ENCODE measurements at places on chromosomes 2 and 18.
A peak's percentile ranks its signal among the peaks of the same experiment; 100 is the strongest.

- DNase-seq = no peak
Measured at GRCh38 chr2:85436836-85437487, 18.4 kb downstream of the SH2D6 start.

DNA sequence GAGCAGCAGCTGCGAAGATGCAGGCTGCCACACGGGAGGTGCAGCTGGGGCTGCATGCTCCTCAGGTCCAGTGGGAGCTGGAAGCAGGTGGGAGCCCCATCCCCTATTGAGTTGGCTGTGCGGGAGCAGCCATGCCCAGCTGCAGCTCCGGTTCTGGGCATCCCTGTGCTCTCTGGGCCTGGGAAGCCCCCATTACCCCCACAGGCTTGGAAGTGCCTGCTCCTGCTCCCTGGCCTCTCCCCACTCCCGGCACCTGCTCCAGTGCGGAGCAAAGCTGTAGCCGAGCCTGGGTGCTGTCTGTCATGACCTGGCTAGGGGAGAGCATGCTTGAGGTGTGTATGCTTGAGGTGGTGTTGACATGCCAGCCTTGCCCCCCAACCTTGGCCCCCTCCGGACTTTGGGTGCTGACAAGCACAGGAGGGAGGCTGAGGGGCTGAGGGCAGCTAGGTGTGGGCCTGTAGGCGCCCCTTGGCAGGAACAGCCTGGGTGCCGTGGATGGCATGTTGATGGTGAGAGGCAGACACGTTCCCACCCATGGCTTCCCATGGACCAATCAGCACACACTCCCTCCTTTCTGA lies 21.5 kb downstream of the ANKRD29 start:
- no peak for DNase-seq

DNA sequence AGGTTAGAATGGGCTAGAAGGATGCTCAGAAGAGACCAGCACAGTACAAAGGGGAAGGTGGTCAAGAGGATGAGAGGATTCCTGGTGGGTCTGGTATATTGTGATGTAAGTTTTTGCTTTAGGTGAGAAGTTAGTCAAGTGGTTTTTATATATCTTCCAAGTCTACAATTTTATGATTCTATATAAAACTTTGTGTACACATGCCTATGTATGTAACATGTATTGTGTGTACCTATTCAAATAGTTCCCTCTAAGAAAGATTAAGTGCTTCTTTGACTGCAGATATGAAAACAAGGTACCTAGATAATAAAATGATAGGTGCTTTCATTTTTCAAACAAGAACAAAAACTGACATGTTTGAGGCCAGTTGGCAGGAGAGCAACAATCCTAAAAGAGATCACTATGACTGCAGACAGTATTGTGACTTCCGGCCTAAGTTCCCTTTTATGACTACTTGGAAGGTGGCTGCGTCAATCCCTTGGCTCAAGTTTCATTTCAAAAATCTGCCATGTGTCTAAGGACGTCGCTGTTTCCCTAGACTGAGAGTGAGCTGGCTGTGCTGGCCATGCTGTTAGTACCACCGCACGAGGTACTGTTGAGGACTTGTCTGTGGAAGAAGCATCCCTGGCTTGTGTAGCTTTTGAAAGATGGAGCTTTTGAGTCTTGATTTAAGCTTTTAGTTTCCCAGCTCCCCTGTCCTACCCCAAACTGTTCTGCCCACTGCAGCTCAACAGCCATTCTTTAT lies 123.1 kb downstream of the PRPF40A start:
- DNase-seq = no peak

GRCh38 chr2:165877565-165878550 lies 75.7 kb downstream of the TTC21B start:
- DNase-seq = no peak

- DNase-seq = no peak
Measured at GRCh38 chr2:142967060-142967459, 89.6 kb downstream of the KYNU start.

GRCh38 chr18:58190842-58191530 lies 147.0 kb downstream of the NEDD4L start:
- no peak for DNase-seq

DNA sequence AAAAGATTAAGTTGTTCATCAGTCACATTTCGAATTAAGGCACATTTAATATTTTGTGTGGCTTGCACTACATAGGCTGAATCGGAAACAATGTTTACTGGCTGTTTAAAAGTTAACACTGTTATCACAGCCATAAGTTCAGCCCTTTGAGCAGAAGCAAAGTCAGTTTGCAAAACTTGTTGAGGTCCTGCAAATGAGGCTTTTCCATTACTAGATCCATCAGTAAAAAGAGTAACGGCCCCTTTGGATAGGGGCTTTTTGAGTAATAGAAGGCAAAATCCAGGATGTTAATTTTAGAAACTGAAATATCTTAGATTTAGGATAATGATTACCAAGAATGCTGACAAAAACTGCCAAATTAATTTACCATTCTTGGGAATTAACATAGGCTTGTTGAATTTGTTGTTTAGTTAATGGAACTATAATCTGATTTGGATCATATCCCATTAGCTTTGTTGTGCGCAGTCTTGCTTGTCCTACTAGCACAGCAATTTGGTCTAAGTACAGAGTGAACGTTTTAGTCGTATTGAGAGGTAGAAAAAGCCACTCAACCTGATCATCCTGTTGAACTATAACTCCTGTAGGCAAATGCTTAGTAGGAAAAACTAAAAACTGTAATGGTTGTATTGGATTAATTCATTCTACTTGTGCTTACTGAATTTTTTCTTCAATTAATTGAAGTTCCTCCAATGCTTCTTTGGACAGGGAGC lies 13.9 kb upstream of the SUCLG1 start:
- no peak for DNase-seq

- DNase-seq = no peak
Measured at GRCh38 chr18:3418083-3418482, 31.9 kb upstream of the TGIF1 start.

GRCh38 chr2:113240150-113240914 lies 38.4 kb downstream of the PAX8 start:
- DNase-seq = peak; percentile 92

DNA sequence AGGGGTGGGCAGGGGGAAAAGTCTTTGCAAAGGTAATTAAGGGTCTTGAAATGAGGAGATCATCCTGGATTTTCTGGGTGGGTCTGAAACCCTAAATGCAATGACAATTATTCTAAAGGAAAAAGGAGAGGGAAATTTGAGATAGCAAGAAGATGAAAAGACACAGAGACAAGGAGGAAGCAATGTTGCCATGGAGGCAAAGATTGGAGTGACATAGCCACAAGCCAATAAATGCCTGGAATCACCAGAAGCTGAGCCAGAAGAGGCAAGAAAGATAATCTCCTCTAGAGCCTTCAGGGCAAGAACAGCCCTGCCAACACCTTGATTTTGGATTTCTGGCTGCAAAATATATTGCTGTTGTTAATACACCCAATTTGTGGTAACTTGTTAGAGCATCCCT lies 1246.3 kb upstream of the PIK3C3 start:
- DNase-seq = no peak

DNA sequence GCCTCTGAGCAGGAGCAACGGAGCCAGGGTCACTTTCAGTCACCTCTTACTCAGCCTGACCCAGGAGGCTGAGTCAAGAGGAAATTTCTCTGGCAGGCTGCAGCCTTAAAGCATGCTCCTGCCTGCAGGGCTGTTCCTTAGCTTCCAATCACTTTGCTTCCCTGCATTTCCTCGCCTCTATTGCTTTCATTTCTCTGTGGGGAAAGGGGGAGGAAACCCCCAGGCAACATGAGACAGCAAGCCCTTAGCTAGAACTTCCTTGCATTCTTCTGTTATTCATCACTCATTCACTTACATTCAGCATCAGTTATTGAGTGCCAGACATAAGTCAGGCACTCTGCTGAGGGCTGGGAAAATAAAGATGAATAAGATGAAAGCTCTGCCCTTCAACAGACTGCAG lies 13.0 kb downstream of the XDH start:
- DNase-seq = no peak

DNA sequence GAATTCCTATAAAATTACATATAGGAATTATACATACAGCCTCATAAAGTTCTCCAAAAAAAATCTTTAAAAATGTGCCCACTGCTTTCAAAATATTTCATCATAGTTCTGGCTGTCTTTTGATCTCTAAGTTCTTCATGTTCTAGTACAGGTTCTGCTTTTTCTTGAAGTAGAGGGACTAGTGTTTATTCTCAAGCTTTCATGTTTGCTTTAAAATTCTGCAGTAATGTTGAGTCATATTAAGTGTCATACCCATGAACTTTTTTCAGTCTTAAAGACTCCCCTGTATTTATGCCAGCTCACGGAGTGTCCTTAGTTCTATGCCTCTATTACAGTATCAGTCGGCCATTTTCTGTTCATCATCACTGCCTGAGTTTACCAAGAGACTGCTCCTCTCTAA lies 54.8 kb upstream of the CCDC141 start:
- DNase-seq = no peak

DNA sequence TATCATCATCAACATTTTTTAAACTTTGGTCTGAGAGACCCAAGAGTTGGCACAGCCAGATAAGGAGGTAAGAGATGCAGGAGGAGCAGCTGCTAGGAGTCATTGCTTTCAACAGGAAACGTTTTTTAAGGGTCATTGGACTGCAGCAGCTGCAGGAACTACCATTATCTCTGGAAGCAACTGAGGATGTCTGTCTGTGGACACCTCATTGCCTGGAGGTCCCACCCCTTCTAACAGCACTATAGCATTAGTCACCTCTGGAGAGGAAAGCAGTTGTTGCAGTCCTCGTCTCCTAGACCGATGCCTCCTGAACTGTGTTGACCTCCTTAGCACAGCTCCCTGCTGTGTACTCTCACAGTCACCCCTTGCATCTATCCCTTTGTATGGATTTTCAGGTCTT lies 21.5 kb upstream of the FSHR start:
- DNase-seq = no peak

DNA sequence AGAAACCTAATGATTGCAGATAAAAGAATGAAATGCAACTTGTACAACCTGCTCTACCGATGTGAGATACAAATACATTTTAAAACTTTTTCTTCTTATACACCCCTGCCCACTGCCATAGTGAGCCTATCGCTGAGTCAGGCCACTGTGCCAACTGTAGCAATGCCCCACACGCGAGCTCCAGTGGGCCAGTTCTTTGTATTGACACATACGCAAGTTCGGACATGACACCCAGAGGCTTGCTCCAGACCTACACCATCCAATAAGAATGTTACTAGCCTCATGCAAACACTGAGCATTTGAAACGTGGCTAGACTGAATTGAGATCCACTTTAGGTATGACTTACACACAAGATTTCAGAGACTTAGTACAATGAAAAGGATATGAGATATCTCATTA lies 340.1 kb downstream of the ARHGAP15 start:
- DNase-seq = no peak

DNA sequence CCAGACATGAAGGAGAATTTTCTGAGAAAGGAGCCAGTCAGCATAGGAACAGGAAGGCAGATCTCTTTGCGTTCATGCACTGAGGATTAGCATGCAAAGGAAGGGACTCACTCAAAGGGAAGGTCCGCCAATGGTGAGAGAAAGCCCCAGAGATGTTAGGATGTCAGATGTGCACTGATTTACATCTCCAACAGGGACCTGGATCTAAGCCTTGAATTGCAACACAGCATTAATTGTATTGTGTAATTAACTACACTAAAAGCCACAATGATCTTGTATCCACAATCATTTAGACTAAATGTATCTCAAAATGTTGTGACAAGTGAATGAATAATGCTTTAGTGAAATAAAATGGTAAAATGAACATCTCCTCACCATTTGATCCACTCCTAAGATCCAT lies 4.2 kb downstream of the SERPINB5 start:
- DNase-seq = no peak

DNA sequence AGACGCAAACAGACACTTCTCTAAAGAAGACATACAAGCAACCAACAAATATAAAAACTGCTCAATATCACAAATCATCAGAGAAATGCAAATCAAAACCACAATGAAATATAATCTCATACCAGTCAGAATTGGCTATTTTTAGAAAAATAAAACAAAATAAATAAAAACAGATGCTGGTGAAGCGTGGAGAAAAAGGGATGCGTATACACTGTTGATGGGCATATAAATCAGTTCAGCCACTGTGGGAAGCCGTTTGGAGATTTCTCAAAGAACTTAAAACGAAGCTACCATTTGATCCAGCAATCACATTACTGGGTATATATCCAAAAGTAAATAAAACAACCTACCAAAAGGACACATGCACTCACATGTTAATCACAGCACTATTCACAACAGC lies 206.2 kb downstream of the HNMT start:
- DNase-seq = no peak

DNA sequence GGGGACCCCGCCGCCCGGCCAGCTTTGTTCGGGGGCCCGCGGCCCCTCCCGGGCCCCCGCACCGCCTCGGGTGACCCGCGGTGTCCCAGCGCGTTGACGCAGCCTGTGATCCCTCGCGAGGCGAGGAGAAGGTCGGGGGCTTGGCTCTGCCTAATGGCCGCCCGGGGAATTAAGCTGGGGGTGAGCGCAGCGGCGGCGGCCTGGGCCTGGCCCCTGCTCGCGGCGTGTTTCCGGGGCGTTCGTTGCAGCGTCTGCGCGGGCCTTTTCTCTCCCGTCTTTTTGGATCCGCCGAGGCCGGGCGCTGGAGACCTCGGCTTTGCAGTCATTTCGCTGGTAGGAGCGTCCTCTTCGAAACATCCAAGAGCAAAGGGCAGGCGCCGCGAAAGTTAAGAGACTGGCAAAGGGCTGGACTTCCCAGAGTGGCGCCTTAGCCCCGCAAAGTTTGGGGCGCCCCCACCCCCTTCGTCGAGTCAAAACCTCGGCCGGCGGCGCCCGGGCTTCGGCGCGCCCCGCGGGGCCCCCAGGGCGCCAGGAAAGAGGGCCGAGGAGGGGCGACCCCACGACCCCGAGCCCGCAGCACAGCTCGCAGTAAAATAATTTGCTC lies 1.3 kb downstream of the SALL3 start:
- DNase-seq = no peak

- DNase-seq = no peak
Measured at GRCh38 chr2:37857575-37858399, 67.3 kb upstream of the RMDN2 start.

DNA sequence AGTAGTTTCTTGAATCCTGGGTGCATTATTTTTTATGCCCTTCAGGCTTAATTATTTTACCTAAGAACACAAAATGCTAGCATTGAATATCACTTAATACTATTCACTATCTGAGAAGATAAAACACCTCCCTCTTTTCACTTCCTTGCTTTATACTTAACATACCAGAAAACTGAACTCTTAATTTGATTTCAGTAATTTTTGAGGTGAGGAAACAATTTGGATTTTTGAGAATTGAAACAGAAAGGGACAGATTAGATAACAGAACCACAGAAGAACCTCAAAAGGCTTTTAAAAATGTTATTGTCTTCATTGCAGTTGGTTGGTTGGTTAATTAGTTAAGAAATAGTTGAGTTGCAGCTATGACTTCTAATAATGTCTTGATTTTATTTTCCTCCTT lies 69.5 kb downstream of the GPD2 start:
- no peak for DNase-seq

DNA sequence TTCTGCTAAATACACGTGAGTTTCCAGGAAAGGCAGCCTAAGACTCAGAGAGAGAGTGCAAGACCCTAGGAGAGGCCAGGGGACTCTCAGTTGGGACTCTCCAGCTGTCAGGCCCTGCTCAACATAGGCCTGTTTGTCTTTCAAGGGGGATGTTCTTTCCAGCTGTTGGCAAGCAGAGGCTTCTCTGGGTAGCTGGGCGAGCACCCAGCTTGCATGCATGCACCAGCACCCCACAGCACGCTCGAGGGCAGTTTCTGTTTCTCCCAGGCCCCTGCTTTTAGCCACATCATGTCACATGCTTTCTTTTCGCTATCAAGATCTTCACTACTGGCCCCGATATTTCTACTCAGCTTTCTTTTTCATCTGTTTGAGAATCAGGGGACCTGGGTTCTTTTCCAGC lies 479.3 kb upstream of the HS6ST1 start:
- DNase-seq = no peak
